Stimulated activated CD8-positive, alpha-beta memory T cell treated with anti-CD3 and anti-CD28 coated beads, Interleukin-7, amount 100 ng/mL, for 48 hours (primary cell): ENCODE measurements at places on chromosomes 13 and 19.

DNA sequence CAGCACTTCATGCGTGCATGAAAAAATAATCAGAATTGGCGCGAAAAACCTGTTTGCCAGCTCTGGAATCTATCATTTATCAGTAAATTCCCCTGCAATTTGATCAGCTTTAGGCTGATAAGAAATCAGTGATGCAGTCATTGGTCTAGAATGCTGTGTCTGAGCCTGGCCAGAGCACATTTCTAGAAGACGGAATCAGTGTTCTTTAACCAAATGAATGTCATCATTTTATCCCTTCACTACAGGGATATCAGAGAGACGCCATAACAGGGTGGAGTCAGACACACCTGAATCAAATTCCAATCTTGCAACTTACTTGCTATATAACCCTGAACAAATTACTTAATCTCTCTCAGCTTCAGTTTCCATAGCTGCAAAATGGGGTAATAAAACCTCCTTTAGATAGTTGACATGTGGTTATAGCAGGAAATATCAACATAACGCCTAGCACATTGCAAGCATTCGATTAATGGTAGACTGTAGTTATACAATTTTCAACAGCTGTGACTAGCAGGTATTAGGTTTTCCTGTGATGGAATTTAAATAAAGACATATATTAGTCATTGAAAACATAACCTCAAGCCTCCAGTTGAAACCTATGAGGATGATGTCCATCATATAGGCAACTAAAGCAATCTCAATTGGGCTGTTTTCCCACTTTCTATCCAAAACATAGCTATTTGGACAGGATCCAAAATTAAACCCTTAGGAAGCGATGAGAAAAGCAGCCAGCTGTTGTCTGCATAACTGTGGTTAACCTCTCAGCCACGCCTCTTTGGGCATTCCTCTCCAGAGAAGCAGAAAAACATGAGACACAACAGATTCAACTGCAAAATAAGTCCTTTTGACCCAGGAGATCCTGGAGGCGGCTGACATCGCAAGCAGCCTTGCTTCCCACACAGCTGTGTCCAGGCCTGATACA, 51.6 kb upstream of the UBL3 start:
- no peak for DNase-seq

DNA sequence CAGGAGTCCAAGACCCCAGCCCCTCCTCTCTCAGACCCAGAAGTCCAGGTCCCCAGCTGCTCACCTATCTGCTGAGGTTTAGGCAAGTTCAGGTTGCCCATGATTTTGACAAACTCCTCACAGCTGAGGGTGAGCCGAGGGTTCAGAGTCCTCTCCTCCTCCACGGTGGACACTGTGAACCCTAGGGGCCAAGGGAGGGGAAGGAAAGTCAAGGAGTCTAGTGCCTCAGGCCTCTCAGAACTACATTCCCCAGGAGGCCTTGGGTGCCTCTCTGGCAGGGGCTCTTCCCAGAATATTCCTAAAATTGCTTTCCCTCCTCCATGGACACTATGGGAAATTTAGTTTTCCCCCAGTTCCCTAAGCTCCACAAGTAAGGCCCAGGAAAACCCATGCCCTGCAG, 3.3 kb upstream of the PHLDB3 start:
- DNase-seq, result no peak

GRCh38 chr13:41563984-41564365, 106.6 kb downstream of the RGCC start:
- DNase-seq, result no peak

DNA sequence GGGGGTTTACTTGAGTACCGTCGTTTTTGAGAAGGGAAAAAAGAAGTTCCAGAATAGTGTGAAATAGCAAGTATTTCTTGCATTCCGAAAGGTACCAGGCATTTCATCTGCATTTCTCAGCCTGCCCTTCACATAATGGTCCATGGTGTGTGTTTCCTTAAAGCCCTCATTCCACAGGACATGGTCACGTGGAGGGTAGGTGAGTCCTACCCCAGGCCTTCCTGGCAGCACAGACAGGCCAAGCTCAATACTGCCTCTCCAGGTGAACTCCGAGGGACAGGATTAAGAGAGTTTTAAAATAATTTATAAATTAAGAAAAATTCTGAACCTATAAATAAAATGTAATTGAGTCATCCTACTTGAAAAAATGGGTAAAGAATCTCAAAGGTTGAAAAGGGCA, 64.7 kb downstream of the TNFRSF19 start:
- no peak for DNase-seq

- no peak for DNase-seq
These were observed 140.6 kb upstream of the FRY start for GRCh38 chr13:31890946-31891345.

- no peak for DNase-seq
These were observed 134.0 kb downstream of the KCNRG start for GRCh38 chr13:50149214-50149613.

DNA sequence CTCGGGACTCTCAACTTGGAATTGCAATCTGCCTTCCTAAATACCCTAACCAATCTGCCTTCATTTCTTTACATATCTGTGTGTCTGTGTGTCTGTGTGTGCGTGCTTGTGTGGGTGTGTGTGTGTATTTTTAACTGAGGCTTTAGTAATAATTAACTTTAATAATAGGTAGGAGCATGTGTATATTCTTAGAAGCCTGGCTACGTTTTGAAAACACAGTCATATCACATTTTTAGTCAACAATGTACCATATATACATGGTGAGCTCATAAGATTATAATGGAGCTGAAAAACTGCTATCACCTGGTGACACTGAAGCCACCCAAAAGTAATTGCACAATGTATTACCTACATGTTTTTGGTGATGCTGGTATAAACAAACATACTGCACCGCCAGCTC, 65.4 kb upstream of the ATXN8OS start:
- DNase-seq, result no peak

DNA sequence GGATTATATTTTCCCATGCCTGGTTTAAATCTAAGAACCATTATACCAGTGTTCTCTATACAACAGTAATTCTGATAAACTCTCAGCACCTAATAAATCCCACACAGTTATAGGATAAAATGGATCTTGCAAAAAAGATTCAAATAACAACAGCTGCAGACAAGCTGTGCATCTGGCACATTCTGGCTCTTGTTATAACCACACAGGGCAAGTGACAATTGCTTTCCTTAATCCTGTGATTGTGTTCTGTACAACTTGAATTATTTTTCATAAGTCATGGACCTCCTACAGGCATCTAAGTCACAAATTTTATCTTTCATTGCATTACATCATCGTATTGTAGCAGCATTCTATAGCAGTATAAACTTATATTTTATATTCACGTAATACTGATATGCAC, 948.3 kb downstream of the SLITRK1 start:
- DNase-seq, result no peak

GRCh38 chr19:416416-416815, 7.5 kb upstream of the C2CD4C start:
- DNase-seq, result no peak

- DNase-seq, result no peak
These were observed 97.7 kb upstream of the IPO5 start for GRCh38 chr13:97855570-97856303.

GRCh38 chr19:10191347-10191746, 3.4 kb downstream of the DNMT1 start:
- DNase-seq, result no peak

- no peak for DNase-seq
These were observed 17.2 kb downstream of the POLRMT start for GRCh38 chr19:616062-616700.

GRCh38 chr13:20371825-20372224, 139.7 kb upstream of the GJB6 start:
- no peak for DNase-seq

GRCh38 chr13:99962242-99962641, 9.3 kb downstream of the ZIC5 start:
- DNase-seq, result no peak

DNA sequence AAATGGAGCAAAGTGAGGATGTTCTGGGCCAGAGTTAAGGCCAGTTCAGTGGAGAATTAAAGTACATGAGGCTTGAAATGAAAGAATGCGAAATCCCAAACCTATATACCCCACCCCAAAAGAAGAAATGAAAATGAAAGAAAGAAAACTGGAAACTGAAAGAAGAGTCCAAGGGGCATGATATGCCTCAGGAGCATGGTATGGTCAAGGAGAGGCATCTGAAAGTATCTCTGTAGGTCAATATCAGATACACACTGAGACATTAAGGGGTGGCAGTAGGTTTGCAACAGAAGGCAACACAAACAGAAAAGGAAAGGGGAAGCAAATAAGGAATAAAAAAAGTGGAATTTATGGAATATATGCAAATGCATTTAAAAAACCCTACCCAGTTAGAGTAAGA, 166.5 kb downstream of the COG6 start:
- no peak for DNase-seq

DNA sequence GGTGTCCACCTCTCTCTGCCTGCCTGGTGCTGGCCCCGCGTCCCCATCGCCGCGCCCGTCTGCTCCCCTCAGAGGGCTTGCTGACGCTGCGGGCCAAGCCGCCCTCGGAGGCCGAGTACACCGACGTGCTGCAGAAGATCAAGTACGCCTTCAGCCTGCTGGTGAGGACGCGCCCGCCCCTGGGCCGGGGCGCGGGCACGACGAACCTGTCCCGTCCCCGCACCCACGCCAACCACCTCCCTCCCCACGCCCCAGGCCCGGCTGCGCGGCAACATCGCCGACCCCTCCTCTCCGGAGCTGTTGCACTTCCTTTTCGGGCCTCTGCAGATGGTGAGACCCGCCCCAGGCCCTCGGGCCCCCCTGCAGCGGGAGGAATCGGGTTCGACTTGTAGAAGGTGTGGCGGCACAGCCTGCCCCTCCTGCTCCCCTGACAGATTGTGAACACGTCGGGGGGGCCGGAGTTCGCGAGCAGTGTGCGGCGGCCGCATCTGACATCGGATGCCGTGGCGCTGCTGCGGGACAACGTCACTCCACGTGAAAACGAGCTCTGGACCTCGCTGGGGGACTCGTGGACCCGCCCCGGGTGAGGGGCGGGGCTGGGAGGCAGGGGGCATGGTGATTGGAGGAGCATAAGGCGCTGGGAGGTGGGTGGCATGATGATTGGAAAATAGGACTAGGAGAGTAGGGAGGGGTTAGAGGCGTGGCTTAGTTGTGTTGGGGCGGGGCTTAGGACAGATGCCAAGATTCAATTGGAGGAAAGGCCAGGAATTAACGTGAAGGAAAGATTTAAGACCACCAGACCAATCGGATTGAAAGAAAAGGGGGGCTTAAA, 6.6 kb downstream of the EPS8L1 start:
- peak; percentile 51 for DNase-seq

DNA sequence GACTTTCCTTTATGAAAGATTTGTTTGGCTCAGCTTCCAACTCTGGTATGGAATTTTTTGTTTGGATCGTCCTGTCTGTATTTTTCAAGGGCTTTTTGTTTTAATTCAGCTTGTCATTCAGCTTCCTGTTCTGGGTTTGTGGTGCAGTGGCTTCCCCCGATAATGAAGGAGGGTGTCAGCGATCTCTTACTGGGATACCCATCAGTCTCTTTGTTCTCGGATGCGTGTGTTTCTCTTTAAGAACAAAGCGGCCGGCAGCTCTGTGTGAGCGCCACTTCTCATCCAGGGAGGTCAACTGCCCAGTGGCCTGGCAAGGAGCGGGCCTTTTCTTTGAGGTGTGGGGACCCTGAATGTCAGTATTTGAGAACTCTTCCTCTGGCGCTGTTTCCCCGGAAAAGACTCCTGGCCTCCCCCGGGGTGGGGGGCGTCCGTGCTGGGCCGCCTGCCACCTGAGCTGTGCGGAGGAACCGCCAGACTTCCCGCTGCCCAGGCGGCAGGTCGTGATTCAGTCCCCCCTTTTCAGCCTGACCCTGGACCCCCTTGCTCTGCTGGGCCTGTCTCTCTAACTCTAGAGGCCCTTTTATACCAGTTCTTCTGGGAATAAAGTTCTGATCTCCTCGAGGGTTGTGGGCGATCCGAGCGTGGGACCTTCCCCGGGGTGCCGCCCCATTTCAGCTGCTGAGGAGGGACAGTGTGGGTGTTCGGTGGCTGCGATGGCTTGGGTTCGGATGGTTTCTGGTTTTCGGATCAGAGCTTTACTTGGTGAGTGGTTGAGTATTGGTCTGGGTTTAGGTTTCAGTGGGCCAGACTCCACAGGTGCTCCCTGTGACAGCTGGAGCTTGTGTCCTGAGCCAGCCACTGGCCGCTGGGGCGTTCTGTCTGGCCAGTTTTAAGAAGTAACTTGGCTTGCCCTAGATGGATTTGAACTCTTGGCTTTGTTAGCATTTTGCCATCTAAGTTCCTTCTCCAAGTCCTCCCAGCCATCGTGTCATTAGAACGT, 3.4 kb downstream of the SF3A2 start:
- no peak for DNase-seq

DNA sequence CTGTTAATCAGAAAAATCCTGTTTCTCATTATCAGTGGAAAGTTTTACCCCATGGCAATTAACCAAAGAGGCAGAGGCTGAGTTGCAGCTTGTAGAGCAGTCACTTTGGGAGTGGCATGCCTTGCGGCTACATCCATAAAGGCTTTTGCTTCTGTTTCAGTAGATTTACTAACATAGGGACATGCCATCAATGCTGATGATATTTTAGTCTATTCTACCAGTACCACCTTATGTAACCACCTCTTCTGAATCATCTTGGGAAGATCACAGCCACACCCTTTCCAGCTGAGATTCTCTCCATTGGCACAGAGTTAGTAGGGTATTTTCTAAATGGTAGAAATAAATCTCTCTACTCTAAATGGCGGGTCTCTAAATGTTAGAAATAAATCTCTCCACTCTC, 37.5 kb downstream of the POSTN start:
- no peak for DNase-seq

- DNase-seq, result no peak
These were observed 8.8 kb upstream of the COX7A1 start for GRCh38 chr19:36160821-36161596.

DNA sequence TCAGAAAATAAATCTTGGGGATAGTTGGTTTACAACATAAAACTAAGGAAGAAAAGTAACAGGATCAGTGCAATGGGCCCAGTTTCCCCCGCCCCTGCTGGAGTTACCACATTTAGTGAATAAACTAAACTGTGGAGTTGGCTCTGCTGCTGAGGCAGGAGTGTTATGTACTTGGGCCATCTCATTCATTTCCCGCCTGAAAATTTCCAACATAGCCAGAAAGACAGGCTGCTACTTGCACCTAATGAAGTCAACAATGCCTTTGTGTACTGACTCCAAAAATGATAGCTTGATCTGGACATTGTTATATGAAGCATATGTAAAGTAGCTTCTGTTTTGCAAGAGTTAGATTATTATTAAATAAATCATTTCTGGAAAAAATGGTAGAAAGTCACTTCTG, 7.9 kb upstream of the RNASEH2B start:
- DNase-seq, result no peak

GRCh38 chr19:36101550-36102327, 9.2 kb upstream of the OVOL3 start:
- no peak for DNase-seq
